ENCODE measurements at places on chromosomes 5 and 9. TPM values are rescaled to one million over a fixed set of nuclear protein-coding genes. Genes with fewer than 3 reads are reported as not detected.

ADGRD2 gene
- not detected for total RNA-seq

TEK gene
- 0.06 TPM for total RNA-seq

PCDH1 gene
- 3.1 TPM for total RNA-seq

SPOCK1 gene
- total RNA-seq: 17.0 TPM

TAF11L7 gene
- not detected for total RNA-seq

PDCD1LG2 gene
- 0.19 TPM for total RNA-seq

RNF208 gene
- 2.0 TPM for total RNA-seq

LCN15 gene
- 0.26 TPM for total RNA-seq

C9orf153 gene
- 0.14 TPM for total RNA-seq

KIF4B gene
- total RNA-seq: not detected

HRCT1 gene
- not detected for total RNA-seq

AIF1L gene
- total RNA-seq: 1.4 TPM

ANKRD34B gene
- 0.25 TPM for total RNA-seq

KLHL3 gene
- total RNA-seq: 0.28 TPM

Data from A549 treated with ZK216348 at 1 μM for 4 hours (cell line).